ENCODE measurements at places on chromosomes 4 and X.

DNA sequence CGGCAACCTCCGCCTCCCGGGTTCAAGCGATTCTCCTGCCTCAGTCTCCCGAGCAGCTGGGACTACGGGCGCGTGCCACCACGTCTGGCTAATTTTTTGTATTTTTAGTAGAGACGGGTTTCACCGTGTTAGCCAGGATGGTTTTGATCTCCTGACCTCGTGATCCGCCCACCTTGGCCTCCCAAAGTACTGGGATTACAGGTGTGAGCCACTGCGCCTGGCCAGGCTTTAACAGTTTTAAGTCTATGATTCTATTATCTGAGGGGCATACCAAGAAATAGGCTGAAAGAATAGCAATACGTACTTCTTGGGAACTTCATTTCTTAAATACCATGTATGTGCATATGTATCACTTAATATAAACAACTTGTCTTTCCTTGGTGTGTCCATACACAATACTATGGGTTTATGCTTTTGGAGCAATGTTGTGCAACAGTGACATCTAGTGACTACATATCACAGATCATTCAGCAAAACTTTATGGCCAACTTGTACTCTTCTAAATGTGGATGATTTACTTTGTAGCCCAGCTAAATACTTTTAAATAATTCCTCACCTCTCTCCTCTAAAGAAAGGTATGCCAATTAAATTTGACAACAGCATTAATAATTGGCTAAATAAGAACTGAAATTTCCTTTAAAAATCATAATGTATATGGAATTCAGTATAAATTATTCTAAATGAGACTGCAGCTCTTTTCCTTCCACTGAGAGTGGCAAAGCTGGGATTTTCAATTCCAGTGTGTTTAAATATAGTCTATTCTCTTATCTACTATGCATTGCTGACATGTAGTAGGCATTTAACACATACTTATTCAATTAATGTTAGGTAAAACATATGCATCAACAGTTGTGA is 10.4 kb downstream of the SLC9B1 start:
- DNase-seq = peak; percentile 70

DNA sequence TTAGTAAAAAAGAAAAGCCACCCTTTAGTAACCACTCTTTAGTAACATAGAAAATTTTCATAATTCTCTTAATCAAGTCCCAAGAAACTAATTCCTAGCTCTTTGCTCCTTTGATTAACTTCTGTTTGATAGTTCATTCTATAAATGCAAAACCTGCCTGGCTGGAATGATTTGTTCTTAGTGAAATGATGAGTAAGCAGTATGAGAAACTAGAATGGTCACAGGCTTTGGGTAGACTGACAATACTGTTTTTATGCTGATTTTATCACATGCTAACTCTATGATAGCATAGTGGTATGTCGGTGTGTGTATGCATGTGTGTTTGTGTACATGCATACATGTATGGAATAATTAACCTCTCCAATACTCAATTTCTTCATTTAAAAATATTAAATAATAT is 81.2 kb downstream of the SYTL5 start:
- DNase-seq = peak; percentile 23

DNA sequence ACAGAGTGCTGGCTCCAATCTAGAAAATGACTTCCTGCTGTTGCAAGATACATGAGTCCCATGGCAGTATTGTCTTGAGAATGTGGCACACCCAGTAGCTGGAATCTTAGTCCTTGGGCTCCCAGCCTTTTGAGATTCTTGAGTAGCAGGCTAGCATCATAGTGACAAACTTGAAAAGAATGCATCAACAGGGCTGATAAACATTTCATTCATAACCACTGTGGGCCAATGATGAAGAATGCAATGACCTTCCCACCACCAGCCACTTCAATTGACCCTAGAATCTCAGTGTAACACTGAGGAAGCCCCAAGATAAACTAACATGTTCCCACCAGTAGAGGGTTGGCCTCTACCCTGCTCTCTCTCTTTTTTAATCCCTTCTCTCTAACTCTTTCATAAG is 329.3 kb downstream of the GBA3 start:
- no peak for DNase-seq

DNA sequence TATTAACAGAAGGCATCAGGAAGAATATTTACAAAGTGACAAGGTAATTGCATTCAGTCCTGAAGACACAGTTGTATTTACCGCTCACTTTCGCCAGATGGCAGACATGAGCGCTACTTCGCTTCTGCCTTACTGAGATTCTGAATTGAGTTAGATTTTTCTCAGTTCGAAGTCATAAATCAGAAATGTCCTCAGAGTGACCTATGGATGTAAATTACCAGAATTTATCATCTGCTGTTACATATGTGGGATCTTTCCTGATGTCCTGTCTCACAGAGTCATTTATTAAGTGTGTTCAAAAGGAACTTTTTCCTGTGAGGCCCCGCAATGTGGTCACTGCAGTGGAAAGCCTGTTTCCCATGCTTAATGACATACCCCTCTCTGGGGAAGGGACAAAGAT is 97.3 kb upstream of the DCLK2 start:
- no peak for DNase-seq

DNA sequence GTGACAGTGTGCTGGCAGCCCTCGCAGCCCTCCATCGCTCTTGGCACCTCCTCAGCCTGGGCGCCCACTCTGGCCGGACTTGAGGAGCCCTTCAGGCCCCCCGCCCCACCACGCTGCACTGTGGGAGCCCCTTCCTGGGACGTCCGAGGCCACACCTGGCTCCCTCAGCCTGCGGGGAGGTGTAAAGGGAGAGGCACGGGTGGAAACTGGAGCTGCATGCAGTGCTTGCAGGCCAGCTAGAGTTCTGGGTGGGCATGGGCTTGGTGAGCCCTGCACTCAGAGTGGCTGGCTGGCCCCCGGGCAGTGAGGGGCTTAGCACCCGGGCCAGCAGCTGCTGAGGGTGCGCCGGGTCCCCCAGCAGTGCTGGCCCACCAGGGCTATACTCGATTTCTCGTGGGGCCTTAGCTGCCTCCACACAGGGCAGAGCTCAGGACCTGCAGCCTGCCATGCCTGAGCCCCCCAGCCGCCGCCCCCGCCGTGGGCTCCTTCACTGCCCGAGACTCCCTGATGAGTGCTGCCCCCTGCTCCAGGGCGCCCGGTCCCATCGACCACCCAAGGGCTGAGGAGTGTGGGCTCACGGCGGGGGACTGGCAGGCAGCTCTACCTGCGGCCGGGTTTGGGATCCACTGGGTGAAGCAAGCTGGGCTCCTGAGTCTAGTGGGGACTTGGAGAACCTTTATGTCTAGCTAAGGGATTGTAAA is 1672.7 kb upstream of the PCDH7 start:
- no peak for DNase-seq

DNA sequence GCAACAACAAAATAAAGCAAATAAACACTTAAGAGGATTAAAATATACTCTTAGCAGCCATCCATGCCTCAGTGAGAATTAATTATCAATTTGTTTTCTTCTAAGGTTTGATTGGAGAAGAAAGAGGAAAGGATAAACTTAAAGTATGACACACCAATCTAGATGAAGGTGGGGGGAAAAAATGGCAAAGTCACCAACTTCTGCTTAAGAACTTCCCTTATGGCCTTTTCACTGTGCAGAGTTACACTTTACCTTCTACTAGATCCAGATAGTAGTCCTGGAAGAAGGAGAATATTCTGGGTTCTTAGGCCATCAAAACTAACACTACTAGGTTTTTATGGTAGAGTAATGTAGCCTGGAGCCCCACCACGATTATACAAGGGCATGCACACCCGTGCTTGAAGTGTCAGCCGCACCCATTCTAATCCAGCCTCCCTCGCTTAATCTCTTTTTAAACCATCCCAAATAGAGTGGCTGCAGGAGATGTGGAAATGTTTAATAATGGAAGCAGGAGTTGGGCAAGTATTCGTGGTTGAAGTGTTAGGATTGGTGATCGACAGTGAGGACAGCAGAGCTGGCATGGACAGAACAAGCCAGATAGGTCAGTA is 14.1 kb downstream of the ENPEP start:
- no peak for DNase-seq
